CD8-positive, alpha-beta memory T cell (primary cell): ENCODE measurements at places on chromosomes 12 and 14.
A peak's percentile ranks its signal among the peaks of the same experiment; 100 is the strongest.

- peak; percentile 37 for DNase-seq
Measured at GRCh38 chr14:73761618-73762355, 47.6 kb upstream of the PNMA1 start.

DNA sequence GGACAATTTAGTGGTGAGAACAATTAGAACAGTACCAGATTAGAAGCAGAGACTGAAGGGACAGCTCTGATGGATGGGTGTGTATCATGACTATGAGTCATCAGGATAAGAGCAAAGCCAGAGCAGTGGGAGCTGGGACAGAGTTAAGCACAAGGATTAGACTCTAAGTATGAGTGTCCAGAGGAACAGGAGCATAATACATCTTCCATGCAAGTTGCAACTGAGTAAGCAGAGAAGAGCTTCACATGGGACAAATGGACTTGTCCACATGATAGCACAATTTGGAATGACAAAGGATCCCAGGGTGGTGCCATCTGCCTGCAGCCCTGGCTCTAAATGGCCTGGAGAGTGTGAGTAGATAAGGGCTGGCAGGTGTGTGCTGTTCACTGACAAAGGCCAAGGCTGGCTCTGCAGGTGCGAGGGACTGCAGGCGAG lies 226.4 kb upstream of the CAND1 start:
- no peak for DNase-seq

DNA sequence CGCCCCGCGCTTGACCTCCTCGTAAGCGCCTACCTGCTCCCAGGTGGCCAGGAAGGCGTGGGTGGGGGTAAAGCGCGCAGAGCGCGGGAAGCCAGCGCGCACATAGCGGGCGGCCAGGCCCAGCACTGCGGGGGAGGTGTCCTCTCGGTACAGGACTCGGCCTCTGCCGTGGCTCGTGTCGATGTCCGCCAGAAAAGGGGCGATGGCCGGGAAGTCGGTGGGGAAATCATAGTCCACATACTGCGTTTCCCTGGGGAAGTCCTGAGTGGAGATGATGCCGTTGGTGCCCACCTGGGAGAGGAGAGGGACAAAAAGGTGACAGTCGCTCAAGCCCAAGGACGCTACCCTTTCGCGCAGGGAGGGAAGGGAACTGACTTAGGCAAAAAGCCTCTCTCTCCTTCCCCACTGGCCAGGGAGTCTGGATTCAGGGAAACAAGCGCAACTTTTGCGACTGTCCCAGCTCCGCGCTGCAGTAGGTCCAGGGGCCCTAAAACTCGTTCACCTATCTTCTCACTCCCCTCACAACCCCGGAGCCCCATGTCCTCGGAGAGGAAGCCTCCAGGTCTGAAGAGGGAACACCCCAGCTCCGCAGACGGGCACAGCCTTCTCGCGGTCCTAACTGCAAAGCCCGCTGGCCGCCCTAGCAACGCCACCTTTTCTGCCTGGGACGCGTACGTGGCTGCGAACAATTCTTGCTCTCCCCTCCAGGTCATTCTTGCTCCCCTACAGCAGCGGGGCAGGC lies 815 bp downstream of the NID2 start:
- DNase-seq, result no peak

DNA sequence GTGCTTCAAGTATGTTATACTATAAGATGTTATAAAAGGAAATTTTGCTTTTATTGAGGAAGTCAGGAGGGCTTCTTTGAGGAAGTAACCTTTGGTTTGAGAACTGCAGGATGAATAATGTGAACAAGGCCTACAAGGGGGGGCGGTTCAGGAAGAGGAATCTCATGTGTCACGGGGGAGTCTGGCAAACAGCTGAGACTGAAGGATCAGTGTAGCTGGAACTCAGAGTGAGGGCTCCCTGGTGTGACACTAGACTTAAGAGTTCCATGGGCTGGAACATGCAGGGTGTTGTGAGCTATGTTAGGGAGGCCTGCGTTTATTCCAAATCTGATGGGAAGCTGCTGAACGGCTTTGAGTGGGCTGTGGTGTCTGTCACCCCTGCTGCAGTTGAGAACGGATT lies 62.3 kb downstream of the UNC79 start:
- DNase-seq, result no peak

DNA sequence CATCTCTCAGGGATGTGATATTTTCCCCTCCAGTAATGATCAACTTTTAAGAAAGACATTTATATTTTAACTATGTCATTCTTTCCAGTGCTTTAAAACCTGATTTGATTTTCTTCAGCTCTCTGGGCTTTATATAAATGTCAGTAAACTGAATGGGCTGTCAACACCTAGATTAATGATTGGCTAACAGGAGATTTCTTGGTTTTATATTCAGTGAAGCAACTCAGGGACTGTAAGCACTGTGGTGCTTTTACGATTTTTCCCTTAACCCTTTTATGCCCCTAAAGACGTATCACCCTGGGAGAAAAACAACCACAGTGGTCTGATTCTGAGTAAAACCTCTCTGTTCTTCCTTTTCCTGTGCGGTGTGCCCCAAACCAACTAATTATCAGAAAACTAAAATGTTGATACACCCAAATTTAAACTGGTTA lies 38.0 kb downstream of the PTGER2 start:
- DNase-seq, result peak; percentile 7

DNA sequence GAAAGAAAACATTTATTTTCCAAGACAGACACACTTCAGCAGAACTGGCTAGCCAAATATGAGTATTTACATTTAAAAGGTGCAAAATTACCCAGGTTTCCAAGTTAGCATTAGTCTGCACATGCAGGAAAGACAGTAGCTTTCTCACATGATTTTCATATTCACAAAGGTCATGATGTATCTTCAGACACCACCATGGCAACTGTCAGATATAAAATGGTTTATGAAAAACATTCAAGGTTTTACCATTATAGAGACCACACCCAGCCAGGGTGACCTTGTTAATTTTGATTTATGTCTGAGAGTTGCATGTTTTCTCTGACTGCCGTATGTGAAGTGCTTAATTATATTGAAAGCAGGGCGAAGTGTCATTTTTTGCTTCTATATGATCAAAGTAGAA lies 91.2 kb downstream of the GXYLT1 start:
- no peak for DNase-seq

- no peak for DNase-seq
Measured at GRCh38 chr14:64790478-64790877, 86.3 kb downstream of the PLEKHG3 start.
